ENCODE measurements at places on chromosomes 6 and 20.
A peak's percentile ranks its signal among the peaks of the same experiment; 100 is the strongest.

- no peak for DNase-seq
Measured at GRCh38 chr6:11423667-11424066, 113.9 kb upstream of the TMEM170B start.

DNA sequence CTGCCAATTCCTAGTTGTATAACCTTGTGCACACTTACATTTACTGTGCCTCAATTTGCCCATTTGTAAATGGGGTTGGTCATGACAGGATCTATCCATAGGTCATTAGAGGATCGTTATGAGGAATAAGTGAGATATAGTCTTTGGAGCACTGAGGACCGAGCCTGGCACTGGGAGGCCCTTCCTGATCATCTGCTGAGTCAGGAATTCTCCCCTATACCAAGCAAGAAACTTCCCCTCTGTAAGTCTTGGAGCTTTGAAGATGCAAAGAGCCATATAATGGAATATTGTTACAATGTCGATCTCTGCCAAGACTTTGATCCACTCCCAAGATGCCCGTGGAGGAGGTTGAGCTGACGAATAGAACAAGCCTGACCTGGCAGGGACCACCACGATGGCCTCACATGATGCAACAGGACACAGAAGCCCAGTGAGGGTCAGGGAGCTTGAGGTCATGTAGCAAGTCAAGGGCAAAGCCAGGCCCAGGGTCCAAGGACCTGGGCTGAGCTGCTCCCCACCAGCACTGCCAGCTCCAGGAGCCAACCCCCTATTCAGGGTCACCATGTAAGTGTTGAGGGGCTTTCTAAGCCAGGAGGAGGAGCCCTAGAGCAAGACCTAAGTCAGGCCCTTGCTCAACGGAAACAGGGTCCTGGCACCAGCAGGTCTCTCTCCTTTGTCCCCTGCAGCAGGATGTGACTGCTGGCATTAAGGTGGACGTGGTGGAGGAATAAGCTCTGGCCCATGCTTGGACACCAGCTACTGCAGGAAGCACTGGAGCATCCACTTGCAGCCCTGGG is 16.7 kb downstream of the PDRG1 start:
- DNase-seq = no peak

- no peak for DNase-seq
Measured at GRCh38 chr6:29816030-29816429, 11.6 kb upstream of the HLA-G start.

- DNase-seq = peak; percentile 30
Measured at GRCh38 chr6:14294270-14294951, 176.8 kb downstream of the CD83 start.

- DNase-seq = no peak
Measured at GRCh38 chr6:43812850-43813578, 43.0 kb downstream of the VEGFA start.

- DNase-seq = no peak
Measured at GRCh38 chr20:47204008-47204849, 152.3 kb downstream of the ZMYND8 start.

DNA sequence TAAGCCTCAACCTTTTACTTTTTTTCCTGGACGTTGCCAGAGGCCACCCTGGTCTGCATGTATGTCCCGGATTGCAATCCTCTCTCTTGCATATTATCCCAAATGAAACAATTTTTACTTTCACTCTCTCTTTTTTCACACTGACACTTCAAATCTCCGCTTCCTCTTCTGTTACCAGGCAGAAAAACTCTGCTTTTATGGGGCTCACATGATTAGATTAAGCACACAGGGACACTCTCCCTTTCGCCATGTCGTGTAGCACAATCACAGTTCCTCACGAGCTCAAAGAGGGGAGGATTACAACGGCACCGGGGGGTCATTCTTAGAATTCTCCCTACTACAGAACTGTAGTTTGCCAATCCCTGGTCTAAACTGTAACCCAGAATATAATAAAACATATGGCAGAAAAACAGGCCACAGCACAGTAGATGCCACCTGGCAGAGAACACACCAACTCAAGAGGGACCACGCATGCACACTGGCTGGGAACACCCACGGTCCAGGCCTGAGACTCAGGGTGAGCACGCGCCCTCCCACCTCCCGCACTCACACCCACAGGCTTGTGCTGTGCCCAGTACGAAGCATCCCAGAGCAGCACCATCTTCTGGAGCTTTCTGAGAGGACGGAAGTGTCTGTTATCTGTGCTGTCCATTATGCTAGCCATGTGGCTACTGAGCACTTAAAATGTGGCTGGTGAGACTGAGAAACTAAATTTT is 288.7 kb downstream of the KIF16B start:
- no peak for DNase-seq

DNA sequence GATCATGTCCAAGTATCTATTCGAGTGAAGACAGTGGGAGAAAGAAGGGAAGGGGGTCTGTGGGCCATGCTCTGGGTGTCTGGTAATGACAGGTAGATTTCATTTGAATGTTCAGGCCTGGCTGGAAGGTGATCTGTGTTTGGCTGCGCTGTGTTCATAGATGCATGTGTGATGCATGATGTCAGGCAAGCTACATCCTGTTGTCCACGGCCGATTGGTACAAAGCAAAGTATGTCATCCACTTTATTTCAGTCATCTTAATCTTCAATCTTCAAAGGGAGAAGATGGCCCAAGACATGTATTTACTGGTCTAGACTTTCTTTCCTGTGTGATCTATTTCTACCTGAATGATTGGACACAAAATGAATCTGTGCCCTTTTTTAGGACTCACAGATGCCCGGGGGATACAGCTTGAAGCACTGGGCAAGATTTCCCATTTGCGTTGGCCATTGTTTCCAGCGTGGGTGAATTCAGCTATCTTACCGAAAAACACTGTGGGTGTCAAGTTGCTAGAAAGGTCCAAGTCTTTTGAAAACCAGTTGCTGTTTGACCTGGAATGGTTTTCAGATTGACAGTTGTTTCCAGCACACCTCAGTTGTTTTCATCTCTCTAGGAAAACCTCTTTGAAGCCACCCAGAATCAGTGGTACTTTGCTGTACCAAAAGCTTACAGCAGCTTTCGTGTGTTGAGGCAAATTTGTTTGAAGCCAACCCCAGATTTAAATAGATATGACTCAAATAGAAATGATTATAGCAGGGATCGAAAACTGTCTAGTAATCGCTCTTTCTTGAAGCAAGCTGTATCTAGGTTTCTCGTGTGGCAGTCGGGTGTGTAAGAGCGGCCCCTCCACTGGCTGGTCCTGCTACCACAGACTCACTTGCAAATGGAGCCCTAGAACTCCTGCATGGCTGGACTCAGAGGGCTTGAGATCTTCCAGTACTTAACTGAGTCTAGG is 27.2 kb downstream of the DUSP22 start:
- DNase-seq = no peak

GRCh38 chr6:68247782-68248181 is 387.3 kb upstream of the ADGRB3 start:
- no peak for DNase-seq

- no peak for DNase-seq
Measured at GRCh38 chr20:3119044-3119443, 34.5 kb upstream of the AVP start.

DNA sequence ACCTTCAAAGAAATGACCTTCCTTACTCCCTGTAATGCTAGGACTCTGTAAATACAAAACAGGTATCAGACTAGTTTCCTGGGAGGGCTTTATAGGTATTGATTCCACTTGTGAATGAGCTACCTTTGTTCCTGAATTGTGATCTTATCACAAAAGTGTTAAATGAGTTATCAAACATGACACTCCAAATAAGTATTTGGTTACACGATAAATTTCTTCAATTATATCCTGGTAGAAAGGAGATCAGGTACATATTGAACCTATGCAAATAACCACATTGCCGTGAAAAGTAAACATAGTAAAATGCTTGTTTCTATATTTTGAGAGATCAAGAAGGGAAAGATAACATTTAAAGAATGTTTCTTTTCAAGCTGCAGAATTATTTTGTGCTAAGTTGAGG is 285.3 kb downstream of the HIVEP2 start:
- no peak for DNase-seq

All from SHP77 (cell line).